Activated CD4-positive, CD25-positive, alpha-beta regulatory T cell (primary cell): ENCODE measurements at places on chromosomes 16 and 17.

DNA sequence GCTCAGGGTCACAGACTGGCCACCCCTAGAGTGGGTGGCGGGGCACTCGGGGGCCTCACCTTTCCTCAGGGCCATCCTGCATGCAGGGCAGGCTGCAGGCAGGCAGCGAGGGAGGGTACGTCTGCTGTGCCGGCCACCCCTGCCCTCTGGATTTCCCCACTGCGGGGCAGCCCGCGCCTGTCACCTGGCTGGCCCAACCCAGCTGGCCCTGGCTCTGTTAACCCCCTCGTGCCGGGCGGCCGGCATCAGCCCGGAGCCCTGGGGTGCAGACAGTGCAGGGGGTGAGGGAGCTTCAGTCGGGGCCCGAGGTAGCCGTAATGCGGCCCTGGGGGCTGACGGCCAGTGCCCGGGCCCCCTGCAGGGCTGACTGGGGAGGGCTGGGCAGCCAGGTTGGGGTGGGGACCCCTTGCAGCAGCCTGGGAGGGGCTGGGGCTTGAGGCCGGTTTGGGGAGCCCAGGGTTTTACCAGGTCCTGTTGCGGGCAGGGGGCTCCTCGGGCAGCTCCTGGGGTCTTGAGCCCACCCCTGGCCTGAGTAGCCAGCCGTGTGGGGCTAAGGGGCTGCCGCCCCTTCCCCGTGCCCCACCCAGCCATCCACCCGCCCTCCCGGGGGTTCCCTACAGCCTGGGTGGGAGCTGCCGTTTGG, at the start of gene IGFALS:
IGFALS (minus strand) TSS at position 128 of the 643 bp plus-strand sequence; CDS start at position 75, 53 bp downstream.
- DNase-seq: no peak

- no peak for DNase-seq
Observed at GRCh38 chr17:76612977-76613851, 27.6 kb upstream of the ST6GALNAC2 start.

DNA sequence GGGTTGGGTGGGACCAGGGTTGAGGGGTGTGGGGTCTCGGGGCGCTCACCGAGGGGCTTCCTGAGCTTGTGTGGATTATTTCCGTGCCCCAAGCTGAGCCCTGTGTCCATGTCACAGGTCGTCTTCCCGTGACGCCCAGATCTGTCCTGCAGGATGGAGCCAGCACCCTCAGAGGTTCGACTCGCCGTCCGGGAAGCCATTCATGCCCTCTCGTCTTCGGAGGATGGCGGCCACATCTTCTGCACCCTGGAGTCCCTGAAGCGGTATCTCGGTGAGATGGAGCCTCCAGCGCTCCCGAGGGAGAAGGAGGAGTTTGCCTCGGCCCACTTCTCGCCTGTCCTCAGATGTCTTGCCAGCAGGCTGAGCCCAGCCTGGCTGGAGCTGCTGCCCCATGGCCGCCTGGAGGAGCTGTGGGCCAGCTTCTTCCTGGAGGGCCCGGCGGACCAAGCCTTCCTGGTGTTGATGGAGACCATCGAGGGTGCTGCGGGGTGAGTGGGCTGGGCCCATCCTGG, 1.0 kb downstream of the TELO2 start:
- DNase-seq: no peak

- no peak for DNase-seq
Observed at GRCh38 chr17:2275722-2276121, 27.9 kb downstream of the SMG6 start.

- DNase-seq: no peak
Observed at GRCh38 chr16:21301895-21302291, 23.8 kb upstream of the CRYM start.

DNA sequence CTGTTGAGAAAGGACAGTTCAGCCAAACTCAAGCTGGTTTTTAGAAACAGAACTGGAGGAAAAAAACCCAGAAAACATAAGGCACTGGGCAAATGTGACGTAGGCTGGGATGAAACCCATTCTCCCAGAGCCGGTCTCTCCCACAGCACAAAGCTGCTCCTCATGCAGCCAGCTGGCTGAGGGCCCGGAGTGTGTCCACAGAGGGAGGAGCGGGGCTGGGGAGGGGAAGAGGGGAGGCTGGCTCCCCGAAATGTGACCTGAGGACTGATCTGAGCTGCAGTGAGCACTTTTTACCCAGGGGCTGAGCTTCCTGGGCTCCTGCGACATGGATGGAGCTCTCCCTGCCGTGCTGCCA, 20.8 kb downstream of the FOXF1 start:
- DNase-seq: no peak

DNA sequence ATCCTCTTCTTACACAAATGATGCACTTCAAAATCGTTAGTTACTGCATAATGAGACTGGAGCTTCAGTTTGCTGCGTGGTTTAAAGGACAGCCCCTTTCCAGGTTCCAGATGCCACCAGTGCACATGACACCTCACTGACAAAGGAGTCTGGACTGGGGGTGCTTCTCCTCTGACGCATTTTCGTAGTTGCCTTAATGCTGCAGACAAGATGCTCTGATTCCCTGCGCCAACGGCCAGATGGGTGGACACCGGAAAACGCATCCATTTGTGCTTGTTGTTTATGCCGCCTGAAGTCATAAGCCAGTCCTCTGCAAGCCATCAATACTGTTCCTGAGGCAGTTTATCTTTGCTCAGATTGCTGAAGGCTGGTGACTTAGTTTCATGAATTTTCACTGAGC, 16.0 kb downstream of the FBXO31 start:
- no peak for DNase-seq

GRCh38 chr17:34420254-34420766, 57.3 kb upstream of the CCL1 start:
- DNase-seq: peak; percentile 4

DNA sequence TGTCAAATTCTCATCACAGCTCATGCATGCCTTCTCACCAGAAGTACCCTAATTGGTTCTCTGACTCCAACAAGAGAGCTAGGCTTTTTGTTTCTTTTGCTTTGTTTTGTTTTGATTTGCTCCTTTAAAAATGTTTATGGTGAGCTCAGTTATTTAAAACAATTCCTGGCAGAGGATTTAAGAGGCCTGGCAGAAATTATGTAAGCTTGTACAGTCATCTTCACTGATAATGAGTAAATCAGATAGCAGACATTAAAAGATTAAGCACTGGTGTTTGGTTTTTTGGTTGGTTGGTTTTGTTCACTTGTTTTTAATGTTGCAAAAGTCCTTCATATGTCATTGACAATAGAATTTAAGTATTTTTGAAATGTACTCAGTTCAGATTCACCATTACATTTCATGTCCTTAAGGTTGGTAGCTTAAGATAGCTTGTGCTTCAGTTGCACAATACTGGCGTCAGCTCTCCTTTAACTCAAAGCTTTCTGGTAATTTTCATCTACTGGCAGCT, 378.9 kb downstream of the CDH13 start:
- DNase-seq: no peak

- no peak for DNase-seq
Observed at GRCh38 chr17:78255953-78256706, 24.7 kb downstream of the TMEM235 start.

- no peak for DNase-seq
Observed at GRCh38 chr17:42509409-42509808, 26.6 kb upstream of the NAGLU start.

DNA sequence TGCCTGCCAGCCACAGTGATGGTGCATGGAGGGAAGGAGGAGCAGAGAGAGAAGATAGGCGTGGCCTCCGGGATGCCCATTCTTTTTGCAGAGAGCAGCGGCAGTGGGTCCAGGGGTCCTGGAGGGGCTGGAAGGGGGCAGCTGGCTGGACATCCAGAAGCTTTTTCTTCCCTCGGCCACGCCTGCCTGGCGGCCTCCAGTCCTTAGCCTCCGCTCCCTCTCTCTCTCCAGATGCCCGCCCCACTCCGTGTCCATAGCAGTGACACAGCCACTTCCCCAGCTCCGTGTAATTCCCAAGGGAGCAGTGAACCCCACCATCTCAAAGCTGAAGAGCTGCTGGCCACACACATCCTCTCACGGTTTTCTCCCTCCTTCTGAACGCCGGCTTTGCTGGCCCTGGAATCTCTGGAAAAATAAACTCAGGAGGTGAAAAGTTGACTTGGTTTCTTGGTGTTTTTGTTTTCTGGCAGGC, 26.3 kb upstream of the CDC42EP4 start:
- DNase-seq: no peak

- no peak for DNase-seq
Observed at GRCh38 chr16:79564671-79565107, 35.8 kb downstream of the MAF start.
